ENCODE measurements at places on chromosomes 1 and 21.
A peak's percentile ranks its signal among the peaks of the same experiment; 100 is the strongest.

GRCh38 chr1:103941086-103941485 lies 191.4 kb downstream of the AMY1C start:
- DNase-seq: no peak

- DNase-seq: no peak
These were observed 21.3 kb downstream of the MRPL37 start for GRCh38 chr1:54221113-54221834.

DNA sequence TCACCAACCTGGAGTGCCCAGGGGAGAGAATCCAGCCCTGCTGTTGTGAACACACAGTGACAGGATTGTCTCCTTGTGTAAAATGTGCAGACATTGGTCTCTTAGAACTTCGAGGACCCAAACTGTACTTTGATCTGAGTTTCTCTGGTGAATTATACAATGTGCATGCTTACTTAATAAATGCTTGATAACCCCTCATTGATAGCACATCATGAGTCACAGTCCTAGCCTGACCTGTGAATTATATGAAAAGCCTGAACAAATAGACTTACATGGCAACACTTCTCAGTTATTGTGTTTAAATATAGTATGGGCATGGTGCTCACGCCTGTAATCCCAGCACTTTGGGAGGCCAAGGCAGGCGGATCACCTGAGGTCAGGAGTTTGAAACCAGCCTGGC lies 22.6 kb downstream of the IFNGR2 start:
- no peak for DNase-seq

GRCh38 chr21:32380940-32381339 lies 11.9 kb downstream of the URB1 start:
- DNase-seq: no peak

- no peak for DNase-seq
These were observed 587.1 kb downstream of the LMO4 start for GRCh38 chr1:87915771-87916170.

GRCh38 chr1:40257313-40257687 lies 736 bp upstream of the ZMPSTE24 start:
- DNase-seq: no peak

- no peak for DNase-seq
These were observed 44.8 kb downstream of the ACP6 start for GRCh38 chr1:147625362-147625995.

- no peak for DNase-seq
These were observed 118.8 kb downstream of the PTBP2 start for GRCh38 chr1:96840396-96840795.

DNA sequence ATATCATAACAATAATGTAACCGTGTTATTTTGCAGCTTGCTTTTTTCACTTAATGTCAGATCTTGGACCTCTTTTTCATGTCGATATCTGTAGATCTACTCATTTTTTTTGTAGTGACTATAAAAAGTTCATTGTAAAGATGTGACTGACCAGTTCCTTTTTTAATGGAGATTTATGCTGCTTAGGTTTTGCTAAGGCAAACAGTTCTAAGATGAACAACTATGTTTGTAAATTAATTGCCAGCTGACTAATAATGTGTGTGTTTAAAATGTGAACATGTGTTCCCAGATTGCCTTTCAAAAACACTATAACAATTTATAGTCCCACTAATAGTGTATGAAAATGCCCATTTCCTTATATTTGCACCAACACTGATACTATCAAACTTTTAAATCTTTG lies 18.1 kb upstream of the EPS8L3 start:
- no peak for DNase-seq

DNA sequence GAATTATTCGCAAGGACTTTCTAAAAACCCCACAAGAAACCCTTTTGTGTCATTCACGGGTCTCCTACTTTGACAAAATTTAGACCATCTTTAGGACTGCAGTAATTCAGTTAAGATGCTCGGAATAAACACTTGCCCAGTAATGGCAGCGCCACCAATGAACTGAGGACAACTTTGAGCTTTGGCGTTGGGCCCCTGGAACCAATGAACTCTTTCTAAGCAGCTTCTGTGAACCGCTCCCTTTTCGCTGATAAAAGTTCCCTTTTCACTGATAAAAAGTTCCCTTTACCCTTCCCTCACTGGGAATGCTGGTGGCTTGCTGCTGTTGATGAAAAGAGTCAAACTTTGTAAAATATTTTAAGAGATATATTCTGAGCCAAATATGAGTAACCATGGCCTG lies 1.5 kb upstream of the MRPL55 start:
- no peak for DNase-seq

GRCh38 chr1:15884477-15884876 lies 37.0 kb downstream of the SPEN start:
- DNase-seq: no peak

DNA sequence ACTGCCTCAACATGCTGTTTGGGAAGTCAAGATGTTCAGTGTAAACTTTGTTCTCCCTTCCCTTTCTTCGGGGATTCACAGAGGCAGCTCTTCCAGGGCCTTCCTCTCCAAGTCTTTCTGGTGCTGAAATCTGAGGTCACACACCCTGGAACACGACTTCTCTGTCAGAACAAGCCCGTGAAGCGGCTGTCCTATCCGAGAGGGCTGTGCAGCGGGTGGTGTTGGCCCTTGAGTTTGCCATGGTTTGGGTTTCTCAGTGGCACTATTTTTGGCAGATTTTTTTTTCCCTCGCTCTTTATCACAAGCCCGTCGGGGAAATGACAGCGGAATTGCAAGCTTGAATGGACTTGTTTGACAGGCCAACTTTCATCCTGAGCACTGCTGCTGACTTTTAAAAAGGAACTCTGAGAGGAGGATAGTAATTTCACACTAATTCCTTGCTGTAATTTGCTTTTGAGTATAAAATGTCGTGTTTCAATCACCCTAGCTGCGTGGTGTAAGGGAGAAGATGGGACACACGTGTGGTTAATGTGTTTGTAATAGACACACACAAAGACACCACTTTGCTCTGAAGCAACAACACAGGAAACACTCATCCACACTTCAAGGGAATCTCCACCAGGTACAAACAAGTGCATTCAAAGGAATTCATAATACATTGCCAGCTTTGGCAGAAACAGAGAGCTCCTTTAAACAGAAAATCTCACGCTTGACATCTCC lies 60.1 kb upstream of the TARBP1 start:
- DNase-seq: no peak

DNA sequence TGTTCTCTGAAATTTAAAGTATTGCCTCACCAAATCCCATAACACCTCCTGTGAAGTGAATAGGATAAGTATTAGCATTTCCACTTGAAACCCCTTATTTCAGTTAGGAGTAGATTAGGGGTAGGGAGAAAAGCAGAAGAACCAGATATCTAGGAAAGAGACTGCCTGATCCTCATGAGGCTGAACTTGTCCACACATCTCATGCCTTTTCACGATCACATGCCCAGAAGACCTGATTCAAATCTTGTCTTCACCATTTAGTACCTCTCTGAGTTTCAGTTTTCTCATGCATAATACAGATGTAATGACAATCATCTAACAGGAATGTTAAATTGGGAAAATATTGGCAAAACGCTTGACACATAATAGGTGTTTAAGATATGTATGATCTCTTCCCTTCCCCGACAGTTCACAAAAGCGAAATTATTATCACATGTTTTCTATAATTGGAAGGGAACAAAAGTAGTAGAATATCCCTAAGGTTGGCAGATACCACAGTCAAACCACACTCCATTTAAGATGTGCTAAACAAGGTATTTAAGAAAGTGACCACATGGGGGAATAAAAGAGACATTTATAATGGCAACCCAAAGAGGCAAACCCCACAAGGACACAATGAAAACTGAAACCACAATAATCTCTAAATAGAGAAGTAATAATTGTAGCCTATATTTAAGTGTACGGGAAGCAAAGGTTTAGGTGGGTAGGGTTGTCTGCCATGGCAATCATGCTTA lies 25.2 kb downstream of the GFI1 start:
- no peak for DNase-seq

GRCh38 chr1:189374816-189375215 lies 1102.8 kb downstream of the BRINP3 start:
- DNase-seq: no peak

- no peak for DNase-seq
These were observed 88.9 kb downstream of the PIK3R3 start for GRCh38 chr1:46043458-46044017.

DNA sequence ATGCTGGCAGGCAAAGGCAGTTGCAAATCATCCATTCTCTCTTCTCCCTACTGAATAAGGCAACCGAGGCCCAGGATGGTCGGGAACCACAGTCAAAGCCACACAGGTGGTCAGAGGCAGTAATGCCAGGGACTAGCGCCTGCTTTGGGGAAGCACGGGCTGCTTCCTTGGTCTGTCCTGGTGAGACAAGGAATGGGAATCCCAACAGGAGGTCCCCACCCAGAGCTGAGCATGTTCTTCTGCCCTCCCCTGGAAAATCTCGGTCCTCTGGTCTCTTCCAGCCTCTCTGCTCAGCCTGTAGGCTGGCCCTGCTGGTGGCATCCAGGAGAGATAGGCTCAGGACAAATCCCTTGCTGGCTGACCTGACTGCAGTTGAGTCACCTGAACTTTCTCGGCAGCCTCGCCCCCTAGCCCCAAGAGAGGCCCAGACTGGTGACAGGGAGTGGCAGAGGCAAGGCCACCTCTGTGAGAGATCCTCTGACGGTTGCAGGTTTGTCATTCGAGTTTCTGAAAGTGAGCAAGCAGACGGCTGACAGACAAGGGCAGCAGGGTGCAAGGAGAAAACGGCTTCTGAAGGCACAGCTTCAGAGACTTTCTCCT lies 5.8 kb downstream of the OLIG1 start:
- no peak for DNase-seq

DNA sequence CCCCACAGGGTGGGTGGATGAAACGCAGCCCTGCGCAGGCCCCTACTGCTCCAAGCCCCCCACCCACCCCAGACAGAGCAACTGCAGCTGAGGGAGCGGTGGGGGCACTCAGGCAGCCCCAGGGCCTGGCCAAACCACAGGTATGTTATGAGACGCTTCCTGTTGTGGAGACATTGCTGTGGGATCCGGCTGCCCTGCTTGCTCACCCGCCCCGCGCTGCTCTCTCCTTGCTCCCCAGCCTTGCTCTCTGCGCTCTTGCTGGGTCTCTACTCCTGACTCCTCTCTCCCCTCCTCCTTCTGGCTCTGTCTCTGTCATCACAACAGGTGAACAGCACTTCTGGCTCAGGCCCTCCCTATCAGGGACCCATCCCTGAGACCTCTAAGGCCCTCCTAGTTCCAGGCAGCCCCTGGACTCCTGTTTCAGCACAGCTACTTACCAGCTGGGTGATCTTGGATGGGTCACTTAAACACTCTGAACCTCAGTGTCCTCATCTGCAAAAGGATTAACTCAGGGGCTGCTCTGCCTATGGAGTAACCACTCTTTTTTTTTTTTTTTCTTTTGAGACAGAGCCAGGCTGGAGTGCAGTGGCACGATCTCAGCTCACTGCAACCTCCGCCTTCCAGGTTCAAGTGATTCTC lies 15.9 kb downstream of the COL8A2 start:
- DNase-seq: no peak

DNA sequence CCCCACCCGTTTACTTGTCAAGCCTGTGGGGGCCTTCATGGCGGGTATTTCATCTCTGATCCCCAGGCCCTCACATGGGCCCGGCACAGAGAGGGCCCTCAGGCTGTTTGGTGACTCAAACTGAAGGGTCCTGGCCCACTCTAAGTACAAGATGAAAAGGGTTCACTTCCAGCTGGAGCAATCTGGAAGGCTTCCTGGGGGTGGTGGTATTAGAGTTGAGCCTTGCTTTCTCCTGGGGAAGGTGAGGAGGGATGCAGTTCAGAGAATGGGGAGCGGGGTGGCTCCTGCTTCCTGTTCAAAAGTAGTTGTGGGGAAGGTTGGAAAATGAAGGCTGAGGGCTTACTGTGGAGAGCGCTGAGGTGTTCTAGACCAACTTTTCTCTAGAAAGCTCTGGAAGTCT lies 47.7 kb downstream of the DHRS3 start:
- DNase-seq: no peak

DNA sequence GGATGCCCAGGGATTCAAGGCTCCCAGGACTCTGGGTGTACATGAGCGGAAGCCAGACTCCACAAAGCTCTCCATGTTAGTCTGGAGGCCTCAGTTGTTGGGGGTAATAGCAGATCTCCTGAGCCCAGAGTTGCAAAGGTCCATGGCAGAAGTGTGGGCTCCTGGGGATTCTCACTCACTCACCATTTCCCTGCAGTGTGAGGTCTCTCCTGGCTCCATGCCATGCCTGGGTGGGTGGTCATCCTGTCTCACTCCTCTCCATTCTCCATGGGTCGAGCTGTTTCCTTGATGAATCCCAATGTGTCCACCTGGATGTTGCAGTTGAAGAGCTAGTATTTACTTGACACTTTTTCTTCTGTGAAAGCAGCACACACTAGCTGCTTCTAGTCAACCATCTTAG lies 156.8 kb upstream of the LRRC7 start:
- no peak for DNase-seq

- no peak for DNase-seq
These were observed 97.4 kb upstream of the TMPRSS2 start for GRCh38 chr21:41605178-41605933.

GRCh38 chr1:94590203-94591137 lies 48.9 kb upstream of the F3 start:
- DNase-seq: peak; percentile 1

GRCh38 chr1:165344198-165344597 lies 12.3 kb downstream of the LMX1A start:
- DNase-seq: no peak

- DNase-seq: no peak
These were observed 31.7 kb downstream of the IFNGR2 start for GRCh38 chr21:33434770-33435360.

Measured in occipital lobe (tissue), 3 donors.